ENCODE measurements at places on chromosomes 6 and 20.

DNA sequence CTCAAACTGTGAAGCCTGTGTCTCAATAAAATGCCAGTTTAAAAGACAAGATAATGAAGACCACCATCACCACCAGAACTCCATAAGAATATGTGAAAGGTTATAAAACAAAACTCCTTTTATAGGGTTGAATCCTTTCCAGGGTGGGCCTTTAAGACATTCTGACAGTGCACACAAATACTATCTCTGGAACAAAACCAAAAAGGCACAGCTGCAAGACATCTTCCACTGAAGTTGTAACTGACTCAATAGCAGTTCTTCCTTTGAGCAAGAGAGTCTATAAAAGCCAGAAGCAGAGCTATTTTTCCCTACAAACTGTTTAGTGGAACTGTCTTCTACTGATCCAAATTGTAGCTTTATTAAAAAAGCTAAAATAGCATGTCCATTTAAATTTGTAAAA lies 81.6 kb downstream of the EPB41L2 start:
- no peak for DNase-seq

GRCh38 chr20:40563296-40563950 lies 125.6 kb downstream of the MAFB start:
- no peak for DNase-seq

GRCh38 chr6:156864557-156864956 lies 87.4 kb downstream of the ARID1B start:
- DNase-seq = no peak

GRCh38 chr20:37845241-37845681 lies 57.7 kb upstream of the VSTM2L start:
- DNase-seq = no peak

DNA sequence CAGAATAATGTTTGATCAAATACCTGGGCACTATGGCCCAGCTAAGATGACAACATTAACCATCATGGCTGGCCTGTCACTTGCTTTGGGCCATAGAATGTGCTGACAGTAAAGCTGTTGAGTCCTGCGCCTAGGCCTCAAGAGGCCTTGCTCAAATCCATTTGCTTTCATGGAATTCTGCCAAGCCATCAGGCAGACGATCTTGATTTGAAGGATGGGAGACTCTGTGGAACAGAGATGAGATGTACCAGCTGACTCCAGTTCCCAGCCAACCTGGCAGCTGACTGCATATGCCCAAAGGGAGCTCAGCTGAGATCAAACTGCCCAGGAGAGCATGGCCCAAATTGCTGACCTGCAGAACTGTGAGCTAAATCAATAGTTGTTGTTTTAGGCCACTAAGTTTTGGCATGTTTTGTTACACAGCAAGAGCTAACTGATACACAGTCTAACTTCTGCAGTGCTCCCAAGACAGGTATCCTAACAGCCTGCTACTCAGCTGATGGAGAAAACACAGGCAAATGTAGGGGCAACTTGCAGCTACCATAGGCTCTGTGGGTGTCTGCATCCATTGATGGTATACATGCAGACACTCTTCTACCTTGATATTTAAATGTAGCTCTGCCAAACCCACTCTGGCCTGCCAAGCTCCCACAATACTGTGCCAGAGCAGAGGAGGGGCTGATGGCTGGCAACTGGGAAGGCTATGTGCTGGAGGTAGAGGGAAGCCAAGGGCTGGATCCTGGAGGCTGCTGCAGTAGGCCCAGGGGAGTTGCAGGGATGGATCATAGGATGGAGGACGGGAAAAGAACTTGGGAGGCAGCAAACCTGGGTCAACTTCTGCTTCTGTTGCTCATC lies 55.2 kb upstream of the RNF24 start:
- no peak for DNase-seq

GRCh38 chr6:138541823-138542481 lies 42.7 kb upstream of the NHSL1 start:
- DNase-seq = no peak

- DNase-seq = no peak
Observed at GRCh38 chr6:117072134-117072533, 193.2 kb upstream of the VGLL2 start.

DNA sequence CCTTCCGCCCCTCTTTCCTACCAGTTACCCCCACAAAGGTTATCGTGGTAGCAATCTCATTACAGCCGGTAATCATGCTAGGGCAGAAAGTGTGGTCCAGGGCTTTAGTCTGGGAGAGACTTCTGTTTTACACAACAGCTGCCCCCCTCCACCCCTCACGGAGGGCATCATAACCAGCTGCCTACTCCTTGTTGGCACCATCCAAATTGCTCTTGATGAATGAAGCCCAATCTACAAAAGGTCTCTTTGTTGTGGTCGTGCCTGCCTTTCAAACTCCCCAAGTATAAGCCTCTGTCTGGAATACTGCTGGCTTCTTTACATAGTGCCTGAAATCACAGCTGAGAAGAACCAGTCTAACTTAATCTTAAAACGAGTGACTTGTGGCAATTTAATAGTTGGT lies 157.9 kb downstream of the INSM1 start:
- DNase-seq = no peak

GRCh38 chr20:51378171-51378928 lies 164.2 kb downstream of the NFATC2 start:
- DNase-seq = no peak

- DNase-seq = no peak
Observed at GRCh38 chr6:42787063-42787472, 5.2 kb downstream of the BICRAL start.

All from MM.1S (cell line).